Mesothelial cell of epicardium (in vitro differentiated cells): ENCODE measurements at places on chromosomes 7 and 10.
A peak's percentile ranks its signal among the peaks of the same experiment; 100 is the strongest.

DNA sequence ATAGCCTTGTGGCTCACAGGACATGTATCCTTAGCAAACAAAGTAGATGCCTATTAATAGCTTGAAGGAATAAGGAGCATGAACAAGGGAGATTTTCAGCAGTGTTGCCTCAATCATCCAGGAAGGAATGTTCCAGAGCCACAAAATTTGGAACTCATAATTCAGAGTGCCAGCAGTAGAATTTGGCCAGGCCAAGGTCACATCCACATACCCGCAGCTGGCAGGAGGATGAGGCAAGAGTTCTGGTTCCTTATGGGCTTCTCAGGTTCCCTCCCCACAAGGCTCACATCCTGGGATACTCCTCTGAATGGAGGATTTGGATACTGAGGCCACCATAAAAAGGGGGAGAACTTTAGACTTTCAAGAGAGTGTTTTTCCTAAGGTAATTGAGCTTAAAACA lies 45.8 kb downstream of the SUFU start:
- no peak for DNase-seq

GRCh38 chr7:151518105-151518946 lies 1.4 kb downstream of the RHEB start:
- no peak for DNase-seq

DNA sequence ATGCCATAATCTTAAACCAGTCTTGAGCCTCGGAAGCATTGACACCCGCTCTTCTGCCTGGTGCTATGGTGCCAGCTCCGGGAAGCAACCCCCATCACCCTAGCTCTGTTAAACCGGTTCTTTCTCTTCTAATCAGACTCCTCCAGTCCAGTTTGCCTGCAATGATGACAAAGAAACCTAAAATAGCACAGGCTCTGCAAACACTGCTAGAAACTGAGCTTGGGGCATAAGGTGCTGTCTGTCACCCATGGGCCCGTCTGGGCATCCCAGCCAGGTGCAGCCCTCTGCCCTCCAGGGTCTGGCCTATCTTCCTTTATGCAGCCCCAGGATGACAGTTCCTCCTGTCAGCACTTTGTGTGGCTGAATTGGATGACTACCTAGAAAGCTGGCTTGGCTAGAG lies 14.2 kb upstream of the CAMK2G start:
- no peak for DNase-seq

DNA sequence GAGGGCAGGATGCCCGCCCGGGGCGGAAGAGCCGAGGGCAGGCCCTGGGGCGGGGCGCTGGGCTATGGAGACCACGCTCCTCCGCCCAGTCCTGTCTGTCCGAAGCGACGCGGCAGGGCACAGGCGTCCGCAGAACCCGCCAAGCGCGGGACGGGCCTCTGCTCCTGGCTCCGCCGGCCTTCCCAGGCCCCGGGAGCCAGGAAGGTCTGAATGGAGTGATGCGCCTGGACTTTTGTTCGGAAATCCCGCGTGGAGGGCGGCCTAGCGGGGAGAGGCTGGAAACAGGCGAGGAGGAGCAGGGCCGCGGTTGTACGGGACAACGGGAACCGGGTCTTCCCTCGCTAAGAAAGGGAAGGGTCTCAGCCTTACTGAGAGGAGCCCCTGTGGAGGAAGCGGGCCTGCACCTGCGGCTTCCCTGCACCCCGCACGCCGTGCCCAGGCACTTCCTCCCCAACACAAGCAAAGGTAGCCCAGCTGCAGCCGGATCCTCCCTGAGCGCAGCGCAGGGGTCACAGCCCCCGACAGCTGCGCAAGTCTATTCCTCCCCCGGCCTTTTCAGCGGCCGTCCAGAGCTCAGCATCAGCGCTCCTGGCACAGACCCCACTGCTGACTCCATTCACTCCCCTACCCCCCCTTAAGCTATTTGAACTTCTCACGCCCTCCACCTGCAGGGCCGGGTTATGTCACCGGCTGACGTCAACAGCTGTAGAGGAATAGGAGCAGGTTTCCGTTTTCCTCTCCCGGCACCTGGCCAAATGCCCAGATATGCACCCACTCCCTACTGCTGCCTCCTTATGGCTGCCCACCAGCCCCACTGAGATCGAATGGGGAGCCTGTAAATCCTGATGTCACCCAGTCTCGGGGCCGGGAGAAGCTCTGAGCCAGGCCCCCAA lies 143.2 kb upstream of the RET start:
- peak; percentile 67 for DNase-seq

DNA sequence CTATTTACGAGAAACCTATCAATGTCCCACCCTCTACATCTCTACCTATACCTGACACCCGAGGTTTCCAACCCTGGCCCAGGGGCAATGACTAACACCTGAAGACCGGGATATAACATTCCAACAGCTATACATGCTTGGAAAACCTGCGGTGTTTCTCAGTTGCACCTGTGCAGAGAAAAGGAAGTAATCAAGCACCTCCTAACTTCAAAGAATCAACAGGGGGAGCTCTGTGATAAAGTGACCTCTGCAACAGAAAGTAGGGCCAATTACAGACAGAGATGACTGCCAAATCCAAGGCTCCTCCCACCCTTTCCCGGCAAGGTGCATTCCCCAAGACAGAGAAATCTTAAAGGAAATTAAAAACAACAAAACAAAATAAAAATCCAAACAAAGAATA lies 41.3 kb downstream of the CCDC6 start:
- DNase-seq: no peak

GRCh38 chr10:70777063-70777875 lies 7.9 kb downstream of the TBATA start:
- DNase-seq: no peak

GRCh38 chr7:39631736-39632308 lies 8.4 kb downstream of the RALA start:
- DNase-seq: no peak

- DNase-seq: no peak
Measured at GRCh38 chr7:18939771-18940592, 177.5 kb downstream of the TWIST1 start.

DNA sequence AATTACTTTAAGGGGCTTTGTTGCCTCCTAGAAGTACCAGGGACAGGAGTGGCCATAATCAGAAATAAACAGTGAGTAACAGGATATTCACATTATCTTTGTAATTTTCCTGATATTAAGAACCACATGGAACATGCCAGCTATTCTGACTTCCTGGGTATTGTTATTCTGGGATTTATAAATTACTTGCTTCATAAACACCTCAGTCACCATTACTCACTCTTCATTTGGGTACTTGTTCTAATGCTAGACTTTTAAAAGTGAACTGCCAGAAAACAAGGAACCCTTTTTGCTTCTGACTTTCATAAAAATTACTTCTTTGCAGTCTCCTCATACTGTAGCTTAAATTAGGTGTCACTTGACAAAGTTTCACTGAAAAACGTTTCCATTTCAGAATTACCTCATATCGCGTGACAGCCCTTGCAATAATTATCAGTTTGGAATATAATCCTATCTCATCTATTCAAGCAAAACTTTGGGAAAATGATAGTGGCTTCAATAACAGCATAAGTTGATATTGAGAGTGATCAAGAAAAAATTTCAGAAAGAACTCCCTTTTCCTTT lies 29.8 kb downstream of the CABCOCO1 start:
- no peak for DNase-seq

GRCh38 chr10:37860494-37861190 lies 3.2 kb upstream of the ZNF248 start:
- no peak for DNase-seq

DNA sequence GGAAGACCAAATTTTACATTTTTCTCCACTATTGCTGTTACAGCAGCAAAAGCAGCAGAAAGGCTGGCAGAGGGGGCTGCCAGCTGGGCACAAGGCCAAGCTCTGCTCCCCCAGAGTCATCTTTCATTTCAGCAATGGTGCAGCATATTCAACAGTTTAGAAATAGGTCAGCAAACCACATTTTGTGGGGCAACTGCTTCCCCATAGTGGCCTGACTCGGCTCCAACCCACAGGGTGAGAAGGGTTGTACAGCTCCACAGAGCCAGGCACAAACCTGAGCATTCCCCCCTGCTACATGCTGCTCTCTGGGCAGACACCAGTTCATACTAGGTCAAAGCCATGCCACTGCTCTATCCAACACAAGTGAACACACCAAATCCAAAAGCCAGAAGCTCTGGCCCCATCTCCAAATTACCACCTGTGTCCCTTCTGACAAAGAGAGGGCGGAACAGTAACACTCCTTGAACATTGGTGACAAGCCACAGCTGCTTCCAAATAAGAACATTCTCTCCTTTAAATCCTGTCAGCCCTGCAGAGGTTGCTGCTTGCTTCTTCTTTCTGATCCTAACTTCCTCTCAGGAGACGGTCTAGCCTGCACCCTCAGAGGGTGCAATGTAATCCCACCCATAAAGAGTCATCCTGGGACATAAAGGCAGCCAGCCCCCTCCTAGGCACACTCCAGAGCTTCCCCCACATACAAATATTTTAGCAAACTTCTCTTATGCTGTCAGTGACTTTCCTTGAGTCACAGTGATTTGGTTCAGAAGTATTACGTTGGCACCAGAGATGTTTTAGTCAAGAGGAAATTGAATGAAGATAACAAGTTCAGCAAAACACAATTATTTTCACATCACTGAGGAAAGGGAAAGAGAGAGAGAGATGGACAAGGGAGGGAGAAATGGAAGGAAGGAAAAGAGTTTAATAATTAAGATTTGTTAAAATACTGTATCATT lies 39.0 kb upstream of the SLIT1 start:
- DNase-seq: no peak
